ENCODE measurements at places on chromosomes 13 and 19. TPM values are rescaled to one million over a fixed set of nuclear protein-coding genes. Genes with fewer than 3 reads are reported as not detected.

RNF17 gene
- not detected for total RNA-seq

COG6 gene
- total RNA-seq = 38.3 TPM

PRSS57 gene
- total RNA-seq = not detected

NTF4 gene
- not detected for total RNA-seq

AP1M2 gene
- total RNA-seq = not detected

DNA sequence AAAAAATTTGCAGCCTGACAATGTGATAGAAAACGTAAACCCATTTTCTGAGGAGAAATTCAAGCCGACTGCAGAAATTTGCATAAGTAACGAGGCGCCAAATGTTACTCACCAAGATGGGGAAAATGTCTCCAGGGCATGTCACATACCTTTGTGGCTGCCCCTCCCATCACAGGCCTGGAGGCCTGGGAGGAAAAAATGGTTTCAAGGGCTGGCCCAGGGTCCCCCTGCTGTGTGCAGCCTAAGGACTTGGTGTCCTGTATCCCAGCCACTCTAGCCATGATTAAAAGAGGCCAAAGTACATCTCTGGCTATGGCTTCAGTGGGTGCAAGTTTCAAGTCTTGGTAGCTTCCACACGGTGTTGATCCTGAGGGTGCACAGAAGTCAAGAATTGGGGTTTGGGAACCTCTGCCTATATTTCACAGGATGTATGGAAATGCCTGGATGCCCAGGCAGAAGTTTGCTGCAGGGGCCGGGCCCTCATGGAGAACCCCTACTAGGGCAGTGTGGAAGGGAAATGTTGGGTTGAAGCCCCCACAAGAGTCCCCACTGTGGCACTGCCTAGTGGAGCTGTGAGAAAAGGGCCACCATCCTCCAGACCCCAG is 1842.3 kb downstream of the PCDH9 start:
- H3K27ac ChIP-seq = no peak overlapping the region
- no peaks in the 10 kb centered on the region for H3K27me3 ChIP-seq
- H3K4me3 ChIP-seq = no peak overlapping the region
- H3K4me1 ChIP-seq = no peaks in the 10 kb centered on the region
- no peaks in the 10 kb centered on the region for H3K36me3 ChIP-seq

- peaks cover 12% of the 10 kb centered on the region for H3K4me1 ChIP-seq
- no peaks in the 10 kb centered on the region for H3K36me3 ChIP-seq
- DNase-seq = no peak
- H3K27me3 ChIP-seq = no peaks in the 10 kb centered on the region
Observed at GRCh38 chr13:98228661-98229341, 51.7 kb upstream of the RNF113B start.

DNA sequence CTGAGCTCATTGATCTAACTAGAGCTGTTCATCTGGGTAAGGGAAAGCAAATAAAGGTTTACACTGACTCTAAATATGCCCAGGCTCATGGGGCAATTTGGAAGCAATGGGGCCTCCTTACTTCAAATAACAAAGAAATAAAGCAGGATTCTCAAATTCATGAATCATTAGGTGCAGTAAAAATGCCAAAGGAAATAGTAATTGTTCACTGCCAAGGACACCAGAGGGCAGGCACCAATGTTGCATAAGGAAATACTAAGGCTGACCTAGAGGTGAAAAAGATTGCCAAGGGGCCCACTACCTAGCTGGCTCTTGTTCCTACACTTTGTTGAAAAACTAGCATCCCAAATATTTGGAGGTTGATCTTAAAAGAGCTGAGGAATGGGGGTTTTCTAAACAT is 1686.7 kb upstream of the MIR17HG start:
- H3K36me3 ChIP-seq = no peaks in the 10 kb centered on the region
- H3K4me1 ChIP-seq = no peaks in the 10 kb centered on the region
- H3K4me3 ChIP-seq = no peak overlapping the region
- H3K27ac ChIP-seq = no peak overlapping the region

- peaks cover 52% of the 10 kb centered on the region for H3K36me3 ChIP-seq
- H3K4me1 ChIP-seq = peaks cover 23% of the 10 kb centered on the region
- H3K27me3 ChIP-seq = no peaks in the 10 kb centered on the region
- no peak overlapping the region for H3K4me3 ChIP-seq
Observed at GRCh38 chr19:44649578-44650145, 6.0 kb downstream of the PVR start.

DNA sequence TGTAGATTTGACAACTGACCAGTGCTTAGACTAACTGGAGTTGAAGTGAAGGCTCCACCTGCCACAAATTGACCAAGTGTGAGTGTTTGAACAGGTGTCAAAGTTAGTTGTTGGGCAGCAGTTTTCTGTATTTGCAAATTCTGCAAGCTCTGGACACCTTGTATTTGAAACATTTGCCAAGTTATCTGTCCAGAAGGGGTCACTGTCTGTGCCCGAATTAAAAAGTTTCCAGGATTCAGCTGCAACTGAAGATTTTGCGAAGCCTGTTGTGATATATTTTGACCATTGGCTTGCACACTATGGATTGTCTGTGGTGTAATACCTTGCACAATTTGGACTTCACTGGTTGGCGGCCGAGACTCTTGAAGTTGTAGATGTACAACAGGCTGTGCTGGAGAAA is 1690.7 kb downstream of the SLITRK5 start:
- no peak overlapping the region for H3K27ac ChIP-seq
- H3K4me3 ChIP-seq = no peak overlapping the region
- no peaks in the 10 kb centered on the region for H3K27me3 ChIP-seq
- H3K4me1 ChIP-seq = no peaks in the 10 kb centered on the region
- no peaks in the 10 kb centered on the region for H3K36me3 ChIP-seq
- no peak for DNase-seq

- no peak overlapping the region for H3K4me3 ChIP-seq
- no peak overlapping the region for H3K27ac ChIP-seq
- H3K4me1 ChIP-seq = no peaks in the 10 kb centered on the region
- no peak for DNase-seq
- no peaks in the 10 kb centered on the region for H3K36me3 ChIP-seq
- peaks cover 3% of the 10 kb centered on the region for H3K27me3 ChIP-seq
Observed at GRCh38 chr19:42152910-42153671, 20.8 kb upstream of the POU2F2 start.

- H3K36me3 ChIP-seq = no peaks in the 10 kb centered on the region
- no peaks in the 10 kb centered on the region for H3K27me3 ChIP-seq
- no peak for DNase-seq
- H3K4me1 ChIP-seq = no peaks in the 10 kb centered on the region
Observed at GRCh38 chr19:38049105-38049649, 142.2 kb downstream of the SIPA1L3 start.

DNA sequence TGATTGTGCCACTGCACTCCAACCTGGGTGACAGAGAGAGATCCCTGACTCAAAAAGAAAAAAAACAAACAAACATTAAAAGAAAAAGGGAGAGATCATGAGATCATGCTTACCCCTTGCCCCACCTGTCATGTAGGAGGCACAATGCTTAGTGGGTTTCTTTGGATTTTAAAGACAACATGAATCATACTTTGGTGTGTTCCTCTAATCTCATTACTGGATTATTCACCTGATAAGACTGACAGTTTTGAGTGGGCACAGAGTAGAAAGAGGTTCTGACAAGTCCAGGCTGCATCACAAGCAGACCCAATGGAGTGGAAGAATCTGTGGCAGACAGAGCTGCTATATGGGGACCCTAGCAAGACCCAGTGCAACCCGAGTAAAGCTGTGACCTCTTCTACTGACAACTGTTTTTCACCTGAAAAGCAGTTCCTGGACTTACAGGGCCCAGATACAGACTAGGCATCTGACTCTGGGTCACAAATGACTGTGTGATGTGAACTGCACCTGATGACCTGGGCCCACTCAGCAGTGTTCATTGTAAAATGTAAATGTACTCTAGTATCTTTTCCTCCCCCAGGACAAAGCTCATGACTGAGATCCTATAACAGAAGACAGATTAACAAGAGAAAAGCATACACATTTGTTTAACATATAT is 28.9 kb upstream of the USP12 start:
- DNase-seq = no peak
- H3K36me3 ChIP-seq = no peaks in the 10 kb centered on the region
- H3K27me3 ChIP-seq = no peaks in the 10 kb centered on the region
- H3K4me3 ChIP-seq = no peak overlapping the region
- H3K27ac ChIP-seq = no peak overlapping the region

DNA sequence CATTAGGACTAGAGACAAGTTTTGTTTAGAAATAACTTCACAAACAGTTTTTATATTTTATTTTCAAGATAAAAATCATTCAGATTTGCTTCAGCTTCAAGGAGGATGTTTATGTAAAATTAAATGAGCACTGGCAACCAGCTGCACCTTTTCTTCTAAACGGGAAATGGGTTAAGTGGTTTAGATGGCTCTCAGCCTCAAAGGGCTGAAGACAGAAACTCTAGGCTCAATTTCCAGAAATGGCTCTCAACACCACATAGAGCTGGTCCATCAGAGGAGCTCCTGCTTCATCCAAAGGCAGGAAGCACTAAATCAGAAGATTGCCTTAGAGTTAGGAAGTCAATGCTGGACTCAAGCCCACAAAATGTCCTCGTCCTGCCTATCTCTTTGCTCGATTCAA is 74.7 kb downstream of the ZNF429 start:
- H3K4me3 ChIP-seq = no peak overlapping the region
- no peak overlapping the region for H3K27ac ChIP-seq
- no peak for DNase-seq
- no peaks in the 10 kb centered on the region for H3K27me3 ChIP-seq

GRCh38 chr19:2127758-2128157 is 23.6 kb downstream of the AP3D1 start:
- H3K4me1 ChIP-seq = no peaks in the 10 kb centered on the region
- no peaks in the 10 kb centered on the region for H3K27me3 ChIP-seq

DNA sequence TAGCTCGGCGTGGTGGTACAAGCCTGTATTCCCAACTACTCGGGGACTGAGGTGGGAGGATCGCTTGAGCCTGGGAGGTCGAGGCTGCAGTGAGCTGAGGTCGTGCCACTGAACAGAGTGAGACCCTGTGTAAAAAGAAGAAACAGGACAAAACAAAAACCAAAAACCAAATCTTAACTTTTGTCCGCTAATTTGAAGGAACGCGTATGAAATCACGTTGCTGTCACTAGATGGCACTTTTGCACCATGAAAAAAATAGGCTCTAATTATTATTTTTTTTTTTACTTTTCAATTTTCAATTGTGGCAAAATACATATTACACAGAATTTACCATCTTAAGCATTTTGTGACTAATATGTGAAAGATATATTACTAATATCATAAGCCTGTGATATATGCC is 17.6 kb upstream of the ZNF835 start:
- DNase-seq = no peak
- no peaks in the 10 kb centered on the region for H3K27me3 ChIP-seq
- no peak overlapping the region for H3K27ac ChIP-seq
- H3K4me3 ChIP-seq = no peak overlapping the region
- H3K36me3 ChIP-seq = no peaks in the 10 kb centered on the region
- no peaks in the 10 kb centered on the region for H3K4me1 ChIP-seq

DNA sequence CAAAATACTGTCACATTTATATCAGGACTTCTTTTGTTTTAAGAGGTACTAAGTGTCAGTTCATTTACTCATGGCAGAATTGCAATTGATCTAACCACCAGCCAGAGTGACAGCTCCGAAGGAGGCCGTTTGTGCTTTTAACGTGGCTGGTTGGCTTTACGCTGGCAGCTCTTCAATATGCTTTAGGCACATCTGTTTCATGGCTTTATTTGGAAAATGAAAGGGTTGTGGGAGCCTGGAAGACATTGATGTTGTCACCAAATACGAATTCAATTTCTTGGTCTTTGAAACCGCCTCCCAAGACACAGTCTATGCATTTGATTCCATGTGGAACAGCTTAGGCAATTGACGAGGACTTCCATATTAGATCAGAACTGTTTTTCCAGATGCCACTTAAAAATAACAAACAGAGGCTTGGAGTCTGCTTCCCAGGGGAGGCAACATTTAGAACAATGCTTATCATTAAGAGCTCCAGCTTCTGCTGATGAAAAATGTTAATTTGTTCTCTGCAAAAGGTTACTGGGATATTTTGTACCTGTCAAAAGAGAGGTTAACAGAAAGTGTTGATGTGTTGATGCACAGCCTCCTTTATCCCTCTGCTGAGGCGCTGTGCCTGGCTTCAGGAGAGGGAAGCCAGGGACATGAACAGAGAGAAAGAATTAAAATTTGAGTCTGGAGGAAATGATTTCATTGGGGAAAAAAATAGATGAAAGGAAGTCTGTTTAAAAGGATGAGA is 64.0 kb upstream of the TNFRSF19 start:
- no peak overlapping the region for H3K27ac ChIP-seq
- H3K36me3 ChIP-seq = no peaks in the 10 kb centered on the region
- no peak for DNase-seq
- no peaks in the 10 kb centered on the region for H3K27me3 ChIP-seq

DNA sequence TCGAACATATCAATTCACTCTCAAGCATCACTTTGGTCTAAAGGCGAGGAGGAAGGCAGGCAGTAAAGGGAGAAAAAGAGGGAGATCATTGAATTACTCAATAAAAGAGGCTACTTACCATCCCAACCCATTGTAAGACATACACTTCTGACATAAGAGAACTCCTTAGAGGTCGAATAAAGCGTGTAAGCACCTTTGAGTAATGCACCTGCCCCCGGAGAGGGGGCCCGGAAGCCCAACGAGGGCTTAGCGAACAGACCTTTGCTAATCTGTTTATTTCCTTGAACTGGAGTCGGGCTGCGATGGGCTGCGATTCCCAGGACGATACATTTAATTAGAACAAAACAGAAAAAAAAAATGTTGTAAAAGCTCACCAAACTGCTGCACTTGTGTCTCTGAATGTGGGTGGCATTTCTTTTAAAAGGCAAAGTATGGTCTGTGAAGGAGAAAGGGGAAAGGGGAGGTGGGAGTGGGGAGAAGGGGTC is 3.0 kb downstream of the ZC3H4 start:
- no peaks in the 10 kb centered on the region for H3K36me3 ChIP-seq
- no peak overlapping the region for H3K4me3 ChIP-seq
- peaks cover 4% of the 10 kb centered on the region for H3K4me1 ChIP-seq
- H3K27me3 ChIP-seq = no peaks in the 10 kb centered on the region
- DNase-seq = no peak

- H3K4me3 ChIP-seq = no peak overlapping the region
- peaks cover 3% of the 10 kb centered on the region for H3K27me3 ChIP-seq
- peaks cover 6% of the 10 kb centered on the region for H3K4me1 ChIP-seq
- no peaks in the 10 kb centered on the region for H3K36me3 ChIP-seq
Observed at GRCh38 chr13:97028441-97029299, 34.4 kb upstream of the OXGR1 start.

DNA sequence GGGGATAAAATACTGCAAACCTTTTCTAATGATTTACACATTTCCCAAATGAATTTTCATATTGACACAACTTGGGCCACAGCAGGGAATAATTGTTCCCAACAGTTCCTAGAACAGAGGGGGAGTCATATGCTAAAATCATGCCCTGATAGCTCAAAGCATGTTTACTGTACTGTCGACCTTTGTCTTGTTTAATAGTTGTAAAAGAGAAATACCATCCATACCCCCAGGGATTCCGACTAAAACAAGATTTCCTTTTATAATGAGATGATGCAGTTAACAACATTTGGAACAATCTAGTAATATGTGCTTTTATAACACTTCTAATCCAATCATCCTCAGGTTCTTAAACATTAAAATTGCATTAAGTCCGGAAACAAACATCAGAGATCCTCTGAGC is 759.7 kb downstream of the OLFM4 start:
- no peaks in the 10 kb centered on the region for H3K4me1 ChIP-seq
- no peak for DNase-seq
- H3K36me3 ChIP-seq = no peaks in the 10 kb centered on the region

DNA sequence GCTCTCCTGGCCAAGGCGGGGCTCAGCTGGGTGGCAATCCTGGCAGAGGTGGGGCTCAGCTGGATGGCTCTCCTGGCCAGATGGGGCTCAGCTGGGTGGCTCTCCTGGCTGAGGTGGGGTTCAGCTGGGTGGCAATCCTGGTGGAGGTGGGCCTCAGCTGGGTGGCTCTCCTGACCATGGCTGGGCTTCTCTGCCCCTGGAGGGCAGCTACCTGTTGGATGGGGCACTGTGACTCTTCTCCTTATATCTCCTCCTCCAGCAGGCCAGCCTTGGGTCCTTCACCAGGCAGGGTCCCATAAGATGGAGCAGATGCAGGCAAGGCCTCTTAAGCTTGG is 16.7 kb downstream of the ZFR2 start:
- no peaks in the 10 kb centered on the region for H3K4me1 ChIP-seq
- no peak for DNase-seq
- H3K4me3 ChIP-seq = no peak overlapping the region
- H3K27ac ChIP-seq = no peak overlapping the region
